ENCODE measurements at places on chromosomes 2 and 18.

GRCh38 chr2:182915369-182916326, 49.2 kb upstream of the FRZB start:
- no peak for DNase-seq

GRCh38 chr2:225112362-225113126, 70.3 kb upstream of the DOCK10 start:
- DNase-seq = peak; percentile 67

DNA sequence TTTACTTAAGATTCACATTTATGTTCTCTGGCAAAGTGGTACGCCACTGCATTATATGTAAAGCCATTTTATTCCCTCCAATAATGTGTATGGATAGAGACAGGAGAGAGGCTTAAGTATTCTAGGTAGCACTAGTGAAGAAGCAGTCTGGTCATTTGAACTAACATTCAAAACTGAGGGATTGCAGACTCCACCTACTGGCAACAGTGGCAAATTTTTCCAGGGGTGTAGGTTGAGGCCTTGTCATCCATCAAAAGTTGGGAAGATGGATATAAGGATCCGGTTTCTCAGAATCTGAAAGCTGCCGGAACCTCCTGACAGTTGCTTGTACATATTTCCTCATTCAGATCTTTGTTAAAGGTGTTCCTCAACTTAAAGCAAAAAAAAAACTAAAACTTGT, 465.5 kb upstream of the FSHR start:
- DNase-seq = no peak

- DNase-seq = no peak
Measured at GRCh38 chr2:144385381-144385780, 134.5 kb downstream of the ZEB2 start.

- DNase-seq = no peak
Measured at GRCh38 chr2:120930236-120930635, 194.6 kb downstream of the GLI2 start.

- DNase-seq = no peak
Measured at GRCh38 chr18:43680096-43680495, 402.8 kb upstream of the SYT4 start.

DNA sequence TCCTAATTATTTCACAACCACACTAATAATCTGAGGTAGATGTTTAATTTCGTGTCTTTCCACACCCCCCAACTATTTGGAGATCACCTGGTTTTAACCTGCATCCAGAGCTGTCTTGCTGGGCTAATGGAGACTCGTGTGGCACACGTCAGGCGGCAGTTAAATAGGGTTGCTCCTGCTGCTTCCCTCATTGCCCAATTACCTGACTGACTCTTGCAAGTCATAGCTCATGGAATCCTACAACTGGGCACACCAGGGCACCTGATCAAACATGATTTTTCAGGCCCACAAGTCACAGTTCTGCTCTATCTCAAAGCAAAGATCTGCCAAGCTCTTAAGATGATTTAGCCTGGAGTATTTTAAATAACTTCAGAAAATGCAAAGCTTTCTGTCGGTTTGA, 1430.4 kb upstream of the ACVR2A start:
- DNase-seq = no peak

DNA sequence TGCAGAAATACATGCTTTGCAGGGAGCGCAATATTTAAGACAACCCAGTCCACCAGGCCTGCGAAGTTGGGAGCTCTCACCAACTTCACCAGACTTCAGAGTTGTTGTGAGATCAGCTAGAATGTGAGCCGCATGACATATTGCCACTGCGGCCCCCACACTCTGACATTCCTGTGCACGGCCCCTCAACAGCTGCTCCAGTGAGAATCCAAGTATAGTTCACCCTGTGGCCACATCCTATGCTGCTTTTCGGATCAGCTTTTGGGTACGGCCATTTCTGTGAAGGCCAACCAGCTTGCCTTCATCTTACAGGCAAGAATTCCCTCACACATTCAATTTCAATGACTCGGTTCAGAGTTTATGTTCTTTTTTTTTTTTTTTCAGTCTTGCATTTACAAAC, 177.8 kb downstream of the SOX11 start:
- no peak for DNase-seq

GRCh38 chr2:88666576-88666975, 24.9 kb upstream of the RPIA start:
- DNase-seq = no peak

DNA sequence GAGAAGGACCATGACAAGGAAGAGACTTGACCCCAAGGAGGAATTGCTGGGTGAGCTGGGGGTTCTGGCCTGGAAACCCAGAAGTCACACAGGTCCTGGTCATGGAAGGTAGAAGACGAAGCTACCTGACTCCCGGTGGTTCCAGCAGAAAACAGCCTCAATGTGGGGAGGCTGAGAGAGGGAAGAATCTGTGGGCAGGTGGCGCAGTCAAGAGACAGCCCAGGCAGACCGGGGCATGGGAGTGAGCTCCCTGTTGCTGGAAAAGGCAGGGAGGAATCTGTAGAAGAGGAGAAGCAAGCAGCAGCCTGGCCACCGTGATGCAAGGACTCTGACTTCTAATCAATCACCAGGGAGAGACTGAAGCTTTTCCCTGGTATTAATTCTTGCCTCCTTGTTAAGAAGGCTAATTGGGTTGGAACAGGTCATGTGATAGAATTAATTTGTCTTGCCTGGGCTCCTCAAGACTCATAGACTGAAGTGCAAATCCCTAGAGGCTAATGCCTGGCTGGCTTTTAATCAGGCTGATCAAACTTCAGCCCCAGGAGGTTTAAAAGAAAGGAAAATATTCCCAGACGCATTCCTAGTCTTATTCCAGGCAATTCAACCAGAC, 30.1 kb downstream of the CNGA3 start:
- no peak for DNase-seq

- no peak for DNase-seq
Measured at GRCh38 chr2:69499966-69500365, 62.7 kb upstream of the NFU1 start.

GRCh38 chr18:40631319-40631718, 1323.7 kb upstream of the PIK3C3 start:
- DNase-seq = no peak

DNA sequence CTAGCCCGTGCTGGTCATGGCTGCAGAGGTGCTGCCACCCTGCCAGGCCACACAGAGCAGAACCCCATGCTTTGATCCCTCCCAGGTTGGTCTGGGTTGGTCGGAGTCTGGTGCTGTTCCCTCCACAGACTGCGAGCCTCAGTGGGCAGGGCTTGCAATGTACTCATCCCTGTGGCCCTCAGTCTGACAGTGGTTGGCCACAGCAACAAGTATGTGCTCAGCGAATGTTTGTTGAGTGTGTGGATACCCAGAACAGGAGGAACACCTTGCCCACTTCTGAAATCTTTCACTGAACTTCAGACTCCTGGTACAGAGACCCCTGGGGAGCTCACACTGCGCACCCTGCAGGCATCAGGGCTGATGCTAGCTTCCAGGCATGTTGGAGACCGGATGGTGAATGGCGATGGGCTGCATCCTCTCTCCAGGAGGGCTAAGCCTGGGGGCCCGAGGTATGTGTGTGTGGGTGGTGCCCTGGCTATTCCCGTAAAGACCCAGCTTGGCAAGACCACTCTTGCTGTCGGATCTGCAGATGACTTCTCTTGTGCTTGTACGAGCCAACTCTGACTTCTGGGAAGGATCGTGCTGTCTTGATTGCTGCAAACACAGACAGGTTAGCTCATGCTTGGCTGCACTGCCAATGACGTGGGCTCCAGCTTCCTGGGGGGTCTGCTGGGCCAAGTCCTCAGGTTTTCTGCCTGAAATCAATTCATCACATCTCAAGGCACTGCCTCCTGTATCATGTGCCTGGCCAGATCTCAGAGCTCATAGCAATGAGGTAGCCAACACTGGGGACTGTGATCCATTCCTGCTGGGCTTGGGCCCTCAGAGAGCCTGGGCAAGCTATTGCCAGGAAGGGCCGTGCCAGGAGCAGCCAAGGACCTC, 43.7 kb downstream of the RHOB start:
- DNase-seq = no peak

DNA sequence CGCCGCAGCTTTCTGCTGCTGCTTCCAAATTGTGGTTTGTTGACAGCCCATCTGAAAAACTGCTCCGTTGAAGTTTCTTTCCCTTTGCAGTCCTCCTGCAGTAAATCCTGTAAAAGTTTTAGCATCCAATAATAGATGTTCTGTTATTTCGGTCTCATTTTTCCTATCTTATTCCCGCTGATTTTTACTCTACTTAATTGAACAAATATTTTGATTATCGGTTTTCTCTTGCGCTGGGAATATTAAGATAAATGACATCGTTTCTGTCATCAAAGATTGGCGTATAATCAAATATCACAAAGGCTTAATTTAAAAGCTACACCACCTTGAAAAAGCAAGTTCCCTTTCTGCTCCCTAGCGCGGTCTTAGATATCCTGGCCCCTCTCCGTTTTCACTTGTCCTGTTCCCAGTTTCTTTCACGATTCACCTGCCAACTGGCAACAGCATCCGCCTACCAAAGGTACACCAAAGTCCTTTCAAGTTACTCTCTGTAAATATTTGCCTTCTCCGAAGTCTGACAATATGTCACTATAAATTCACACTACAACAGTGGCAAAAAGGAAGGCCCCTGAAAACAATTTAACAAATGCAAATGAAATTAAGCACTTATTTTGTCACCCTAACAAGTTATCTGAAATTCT, 1.0 kb upstream of the STRN start:
- peak; percentile 24 for DNase-seq

DNA sequence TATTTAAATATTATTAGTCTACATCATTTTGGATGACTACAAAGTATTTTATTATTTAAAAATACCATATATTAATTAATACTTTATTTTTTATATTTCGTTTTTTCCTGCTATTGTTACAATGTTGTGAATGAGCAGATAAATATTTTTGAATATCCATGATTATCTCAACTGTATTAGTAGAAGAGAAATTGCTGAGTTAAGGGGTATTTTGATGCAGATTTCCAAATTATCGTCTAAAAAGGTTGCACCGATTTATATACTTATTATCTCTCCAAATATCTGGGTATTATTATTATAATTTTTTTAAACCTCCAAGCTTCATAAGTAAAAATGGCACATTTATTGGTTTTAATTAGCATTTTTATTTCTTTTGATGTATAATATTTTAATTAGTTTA, 8.9 kb upstream of the IL1RL1 start:
- no peak for DNase-seq

DNA sequence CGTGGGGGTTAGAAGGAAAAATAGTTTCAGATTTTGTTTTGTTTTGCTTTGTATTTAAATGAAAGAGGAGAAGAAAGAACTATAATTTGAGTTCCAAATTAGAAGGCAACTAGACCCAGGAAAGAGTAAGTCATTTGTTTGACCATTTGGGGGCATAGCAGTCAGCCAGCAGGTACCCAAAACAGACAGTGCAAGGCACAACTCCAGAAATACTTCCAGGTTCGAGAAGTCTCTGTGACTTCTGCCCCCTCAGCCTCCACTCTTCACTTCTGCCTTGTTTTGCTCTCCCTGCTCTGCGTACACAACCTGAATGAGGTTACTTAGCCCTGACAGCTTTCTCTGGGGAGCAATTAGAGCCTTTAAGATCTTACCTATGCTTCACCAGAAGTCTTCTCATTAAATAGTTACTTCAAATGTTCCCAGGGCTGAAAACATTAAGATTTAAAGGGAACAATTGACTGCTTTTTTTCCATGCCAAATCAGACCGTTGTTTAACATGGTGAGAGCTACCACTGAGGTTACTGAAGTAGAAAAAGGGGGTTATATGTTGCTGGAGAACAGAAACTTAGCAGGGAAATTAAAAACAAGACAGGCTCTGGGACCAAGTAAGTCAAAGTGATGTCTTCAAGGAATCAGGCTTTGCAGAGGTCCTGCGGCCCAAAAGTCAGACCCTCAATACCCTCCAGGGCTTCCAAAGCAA, 216.9 kb downstream of the BCL11A start:
- DNase-seq = no peak

DNA sequence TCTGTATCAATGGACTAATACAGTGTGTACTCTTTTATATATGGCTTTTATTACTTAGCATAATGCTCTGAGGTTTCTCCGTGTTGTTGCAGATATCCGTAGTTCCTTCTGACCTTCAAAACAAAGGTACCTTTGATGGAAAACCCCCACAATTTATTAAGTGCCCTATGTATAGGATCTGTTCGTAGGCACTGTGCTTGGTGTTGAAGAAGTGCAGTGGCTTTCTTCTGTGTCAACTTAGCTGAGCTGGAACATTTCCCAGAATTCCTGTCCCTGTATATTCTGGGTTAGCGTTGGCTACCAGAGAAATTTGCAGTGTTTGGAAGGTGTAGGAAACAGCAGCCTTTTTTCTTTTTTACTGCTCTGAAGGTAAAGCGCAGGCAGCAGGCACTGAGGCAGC, 56.3 kb upstream of the MSH2 start:
- no peak for DNase-seq

DNA sequence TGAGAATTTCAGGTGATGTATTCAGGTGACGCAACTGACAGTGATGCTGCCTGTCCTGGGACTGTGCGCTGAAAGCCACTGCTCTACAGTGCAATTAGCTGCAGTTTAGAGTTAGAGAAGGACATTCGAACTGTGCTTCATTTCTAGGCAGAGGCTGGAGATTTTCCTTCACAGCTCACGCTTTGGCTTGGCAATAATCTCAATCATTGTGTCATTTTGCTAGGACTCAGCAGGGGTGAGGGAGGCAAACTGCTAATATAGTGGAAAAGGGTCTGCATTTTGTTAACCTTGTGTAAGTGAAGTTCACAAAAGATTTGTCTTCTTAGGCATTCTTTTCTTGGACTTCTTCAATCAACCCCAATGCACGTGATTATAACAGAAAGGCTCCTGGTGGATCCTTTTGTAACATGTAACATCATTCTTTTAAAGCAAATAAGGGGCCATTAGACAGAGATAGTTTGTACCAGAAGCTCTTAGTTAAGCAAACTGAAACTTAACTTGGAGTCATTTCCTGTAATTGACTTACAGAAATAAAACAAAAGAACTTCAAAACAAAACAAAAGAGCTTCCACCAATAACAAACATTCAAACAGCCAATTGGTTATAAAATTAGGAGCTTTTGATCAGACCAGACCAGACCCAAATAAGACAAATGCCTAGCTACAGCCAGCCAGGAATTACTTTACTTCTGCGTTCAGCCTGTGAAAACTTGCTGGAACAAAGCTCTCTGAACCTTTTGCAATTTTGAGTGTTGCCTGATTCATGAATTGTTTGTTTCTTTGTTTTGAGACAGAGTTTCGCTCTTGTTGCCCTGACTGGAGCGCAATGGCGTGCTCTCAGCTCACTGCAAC, 1376.3 kb upstream of the CELF4 start:
- no peak for DNase-seq

GRCh38 chr18:46555724-46556123, 101.3 kb downstream of the LOXHD1 start:
- DNase-seq = peak; percentile 88

DNA sequence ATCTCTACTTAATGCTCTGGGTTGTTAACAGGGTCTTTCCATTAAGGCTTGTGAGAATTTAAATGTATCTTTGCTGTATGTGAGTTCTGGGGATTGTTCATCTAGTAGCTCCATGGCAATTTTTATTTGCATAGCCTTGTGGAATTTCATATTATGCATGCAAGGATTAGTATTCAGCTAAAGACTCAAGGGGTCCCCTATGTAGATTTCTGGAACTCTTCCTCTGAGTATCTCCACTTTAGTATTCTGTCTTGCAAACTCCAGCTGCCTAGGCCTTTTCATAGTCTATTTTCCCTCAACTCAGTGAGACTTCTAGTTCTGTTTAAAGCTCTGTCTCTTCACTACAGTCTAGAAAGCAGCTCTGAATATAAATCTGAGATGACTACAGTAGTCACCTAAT, 304.6 kb upstream of the REV1 start:
- no peak for DNase-seq

GRCh38 chr18:71998547-71999097, 545.5 kb downstream of the CBLN2 start:
- no peak for DNase-seq

GRCh38 chr2:22035361-22035830, 911.6 kb downstream of the TDRD15 start:
- DNase-seq = no peak
